ENCODE measurements at places on chromosomes 2 and 18.

GRCh38 chr2:44770221-44771195 is 171.0 kb upstream of the SIX3 start:
- DNase-seq: no peak

- DNase-seq: no peak
Measured at GRCh38 chr18:49910019-49910418, 96.7 kb upstream of the ACAA2 start.

GRCh38 chr2:177422271-177422670 is 29.7 kb downstream of the AGPS start:
- DNase-seq: no peak

GRCh38 chr2:238803996-238804870 is 43.7 kb upstream of the TWIST2 start:
- DNase-seq: no peak

GRCh38 chr18:11177382-11177781 is 28.0 kb upstream of the PIEZO2 start:
- no peak for DNase-seq

- DNase-seq: no peak
Measured at GRCh38 chr2:17959833-17960232, 81.4 kb downstream of the KCNS3 start.

GRCh38 chr2:133641497-133641896 is 73.2 kb upstream of the NCKAP5 start:
- no peak for DNase-seq

- DNase-seq: no peak
Measured at GRCh38 chr2:159110784-159111183, 142.3 kb downstream of the TANC1 start.

Data from SK-N-MC (cell line).